ENCODE measurements at places on chromosomes 3 and 15.

- DNase-seq: no peak
Observed at GRCh38 chr3:39808467-39809180, 785 bp upstream of the MYRIP start.

DNA sequence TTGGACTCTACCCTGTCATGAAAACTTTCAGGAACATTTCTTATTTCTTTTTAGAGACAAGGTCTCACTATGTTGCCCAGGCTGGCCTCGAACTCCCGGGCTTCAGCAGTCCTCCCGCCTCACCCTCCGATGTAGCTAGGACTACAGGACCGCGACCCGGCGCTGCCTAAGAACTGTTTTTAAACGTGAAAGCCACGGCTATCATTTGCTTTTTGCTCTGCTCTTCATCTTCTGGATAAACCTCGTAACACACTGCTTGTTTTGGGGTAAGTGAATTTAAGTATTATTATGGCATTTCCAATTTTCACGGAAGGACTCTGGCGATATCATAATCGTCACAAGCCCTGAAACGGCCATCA lies 14.3 kb upstream of the CCNL1 start:
- peak; percentile 52 for DNase-seq

GRCh38 chr3:194342861-194343560 lies 8.1 kb downstream of the CPN2 start:
- DNase-seq: no peak

GRCh38 chr3:25901796-25902195 lies 111.9 kb downstream of the OXSM start:
- peak; percentile 21 for DNase-seq

DNA sequence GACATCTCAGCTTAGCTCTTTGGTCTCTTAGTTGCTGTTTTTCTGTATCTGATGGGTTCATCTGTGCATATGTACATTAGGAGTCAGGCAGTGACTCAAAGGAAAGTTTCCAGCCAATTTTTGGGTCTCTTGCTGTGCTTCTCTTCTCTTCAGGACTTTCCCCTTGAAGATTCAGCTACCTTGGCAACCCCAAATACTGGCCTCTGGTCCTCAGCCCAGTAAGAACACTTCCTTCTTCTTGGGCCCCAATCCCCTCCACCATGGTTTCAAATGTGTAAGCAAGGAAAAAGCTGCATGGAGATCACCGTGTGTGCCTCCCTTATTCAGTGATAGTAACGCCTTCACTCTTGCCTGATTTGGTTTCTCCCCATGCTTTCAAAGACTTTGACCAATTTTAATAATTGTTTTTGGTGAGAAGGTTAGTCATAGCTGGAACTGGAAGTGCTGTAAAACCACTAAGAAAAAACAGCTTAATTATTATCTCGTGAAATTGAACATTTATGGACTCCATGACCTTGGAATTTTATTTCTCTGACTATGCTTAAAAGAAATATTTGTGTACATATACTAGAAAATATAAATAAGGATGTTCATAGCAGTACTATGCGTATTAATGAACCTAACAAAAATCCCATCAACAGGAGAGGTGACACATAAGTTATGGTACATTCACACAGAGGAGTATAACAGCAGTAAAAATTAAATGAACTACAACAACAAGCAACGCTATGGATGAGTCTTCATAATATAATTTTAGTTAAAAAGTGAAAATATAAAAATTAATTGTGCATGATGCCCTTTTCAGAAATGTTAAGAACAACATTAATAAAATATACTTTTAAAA lies 125.3 kb upstream of the BCL6 start:
- DNase-seq: no peak

GRCh38 chr3:187223799-187224198 lies 26.5 kb downstream of the RTP1 start:
- no peak for DNase-seq

Data from CD4-positive, alpha-beta T cell treated with Interleukin-17A for 1 hour (primary cell).